Hematopoietic multipotent progenitor cell treated with erythropoietin and hydrocortisone succinate and interleukin-3 and kit ligand, for 17 days (in vitro differentiated cells): ENCODE measurements at places on chromosomes 12 and 14.

- peak; percentile 74 for DNase-seq
Measured at GRCh38 chr14:91348845-91349465, 68.7 kb downstream of the CCDC88C start.

DNA sequence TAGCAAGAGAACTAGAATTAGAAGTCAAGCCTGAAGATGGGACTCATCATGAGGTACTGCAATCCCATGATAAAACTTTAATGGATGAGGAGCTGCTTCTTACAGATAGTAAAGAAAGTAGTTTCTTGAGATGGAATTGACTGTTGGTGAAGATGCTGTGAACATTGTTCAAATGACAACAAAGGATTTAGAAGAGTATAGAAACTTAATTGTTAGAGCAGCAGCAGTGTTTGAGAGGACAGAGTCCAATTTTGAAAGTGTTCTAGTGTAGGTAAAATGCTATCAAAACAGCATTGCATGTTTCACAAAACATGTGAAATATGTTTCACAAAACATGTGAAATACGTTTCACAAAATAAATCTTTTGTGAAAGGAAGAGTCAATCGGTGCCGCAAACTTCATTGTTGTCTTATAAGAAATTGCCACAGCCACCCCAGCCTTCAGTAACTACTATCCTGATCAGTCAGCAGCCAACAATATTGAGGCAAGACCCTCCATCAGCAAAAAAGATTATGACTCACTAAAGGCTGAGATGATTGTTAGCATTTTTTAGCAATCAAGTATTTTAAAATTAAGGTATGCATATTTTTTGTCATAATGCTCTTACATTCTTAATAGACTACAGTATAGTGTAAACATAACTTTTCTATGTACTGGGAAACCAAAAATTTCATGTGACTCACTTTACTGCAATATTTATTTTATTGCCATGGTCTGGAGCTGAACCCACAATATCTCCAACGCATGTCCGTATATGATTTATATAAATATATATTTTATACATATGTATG lies 173.4 kb upstream of the BMP4 start:
- no peak for DNase-seq

- no peak for DNase-seq
Measured at GRCh38 chr12:52175371-52176350, 16.2 kb downstream of the KRT80 start.

DNA sequence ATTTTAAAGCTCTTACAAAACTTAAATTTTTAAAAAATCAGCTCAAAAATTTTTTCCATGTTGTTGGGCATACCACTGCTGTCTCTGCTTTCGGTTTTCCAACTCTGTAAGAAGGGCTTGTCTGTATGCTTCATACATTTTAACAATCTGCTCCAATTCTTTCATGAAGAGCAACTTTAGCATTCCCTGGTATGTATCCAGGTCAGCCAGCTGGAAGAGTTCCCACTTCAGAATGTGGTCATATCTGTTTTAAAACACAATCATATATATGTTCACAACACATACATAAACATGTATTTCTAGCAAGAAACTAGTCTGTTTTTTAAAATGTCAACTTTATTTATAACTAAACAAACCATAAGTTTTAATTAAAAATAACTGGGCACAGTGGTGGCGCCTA lies 33.0 kb downstream of the SAV1 start:
- no peak for DNase-seq

GRCh38 chr14:99628887-99629618 lies 15.9 kb upstream of the HHIPL1 start:
- DNase-seq: peak; percentile 35

DNA sequence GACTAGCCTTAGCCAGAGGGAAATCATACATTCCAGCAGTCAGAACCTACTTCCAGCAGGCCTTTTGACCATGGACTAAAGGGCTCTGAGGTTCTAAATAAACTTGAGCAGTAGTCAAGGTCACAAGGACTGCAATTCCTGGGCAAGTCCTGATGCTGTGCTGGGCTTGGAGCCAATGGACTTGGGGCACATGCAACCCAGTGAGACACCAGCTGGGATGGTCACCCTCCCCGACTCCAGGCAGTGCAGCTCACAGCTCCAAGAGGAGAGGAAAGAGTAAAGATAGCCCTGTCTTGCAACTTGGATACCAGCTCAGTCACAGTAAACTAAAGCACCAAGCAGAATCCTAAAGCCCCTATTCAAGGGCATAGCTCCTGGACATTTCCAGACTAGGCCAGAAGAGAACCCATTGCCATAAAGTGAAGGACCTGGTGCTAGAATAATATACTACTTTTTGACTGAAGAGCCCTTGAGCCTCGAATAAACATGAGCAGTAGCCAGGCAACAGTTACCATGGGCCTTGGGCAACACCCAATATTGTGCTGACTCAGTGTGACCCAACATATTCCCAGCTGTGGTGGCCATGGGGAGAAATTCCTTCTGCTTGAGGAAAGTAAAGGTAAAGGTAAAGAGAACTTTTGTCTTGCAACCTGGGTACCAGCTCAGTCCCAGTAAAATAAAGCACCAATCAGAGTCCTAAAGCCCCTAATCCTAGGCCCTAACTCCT lies 226.2 kb upstream of the CLEC14A start:
- DNase-seq: no peak

- DNase-seq: peak; percentile 78
Measured at GRCh38 chr12:54005853-54006558, 2.8 kb upstream of the HOXC8 start.

DNA sequence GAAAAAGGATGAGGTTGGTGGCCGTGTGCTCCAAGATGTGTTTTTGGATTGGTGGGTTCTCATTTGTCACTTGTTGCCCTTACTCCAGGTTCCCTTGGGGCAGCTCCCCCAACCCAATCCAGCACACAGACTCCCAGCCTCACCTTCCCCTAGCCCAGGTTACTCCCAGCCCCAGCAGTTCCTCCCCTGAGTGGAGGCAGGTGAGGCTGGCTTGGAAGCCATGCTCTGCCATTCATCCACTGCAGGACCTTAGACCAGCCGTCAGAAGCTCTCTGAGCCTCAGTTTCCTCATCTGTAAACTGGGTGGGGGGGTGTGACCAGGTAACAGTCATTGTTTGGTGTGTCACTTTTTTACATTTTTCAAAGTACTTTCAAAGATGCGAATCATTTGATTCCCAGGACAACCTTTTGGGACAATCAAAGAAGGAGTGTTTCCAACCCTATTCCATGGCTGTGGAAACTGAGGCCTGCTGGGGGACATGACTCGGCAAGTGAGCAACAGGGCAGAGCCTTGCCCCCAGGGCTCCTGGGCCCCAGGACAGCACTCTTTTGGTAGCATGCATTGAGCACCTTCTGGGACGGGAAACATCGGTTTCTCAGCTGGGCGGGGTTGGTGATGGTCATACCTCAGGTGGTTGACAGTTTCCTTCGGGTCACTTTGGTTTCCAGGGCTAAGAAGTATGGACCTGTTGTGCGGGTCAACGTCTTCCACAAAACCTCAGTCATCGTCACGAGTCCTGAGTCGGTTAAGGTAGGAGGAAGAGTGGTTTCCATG lies 7.2 kb downstream of the CYP46A1 start:
- DNase-seq: no peak

- DNase-seq: no peak
Measured at GRCh38 chr12:58491306-58491705, 429.0 kb downstream of the LRIG3 start.

- no peak for DNase-seq
Measured at GRCh38 chr12:131052929-131053328, 99.2 kb downstream of the ADGRD1 start.

DNA sequence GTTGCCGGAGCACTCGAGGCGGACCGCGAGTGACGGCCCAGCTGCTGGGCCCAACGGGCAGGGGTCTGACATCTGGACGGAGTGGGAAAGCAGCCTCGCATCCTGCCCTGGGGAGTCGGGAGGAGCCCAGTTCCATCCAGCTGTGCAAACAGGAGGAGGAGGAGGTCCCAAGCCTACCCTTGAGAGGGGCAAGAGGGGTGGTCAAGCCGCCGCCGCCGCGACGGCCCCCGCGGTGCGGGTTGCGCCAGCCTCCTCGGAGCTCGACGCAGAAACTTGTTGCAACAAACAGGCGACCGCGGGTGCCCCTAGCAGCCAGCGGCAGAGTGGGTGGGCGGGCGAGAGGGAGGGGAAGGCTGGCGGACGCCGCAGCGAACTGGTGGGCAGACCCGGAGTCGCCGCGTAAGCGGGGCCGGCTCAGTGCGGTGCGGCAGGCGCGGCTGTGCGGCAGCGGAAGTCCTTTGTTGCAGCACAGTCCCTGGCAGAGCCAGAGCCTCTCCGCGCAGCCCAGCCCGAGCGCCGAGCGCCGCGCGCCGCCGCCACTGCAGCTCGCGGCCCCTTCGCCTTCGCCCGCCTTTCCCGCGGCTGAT lies at the start of gene ZBTB1:
Gene ZBTB1, plus strand, starts transcription at position 461 of the 587 bp plus-strand sequence. CDS start 16,735 bp downstream, outside the sequence.
- DNase-seq: peak; percentile 44

DNA sequence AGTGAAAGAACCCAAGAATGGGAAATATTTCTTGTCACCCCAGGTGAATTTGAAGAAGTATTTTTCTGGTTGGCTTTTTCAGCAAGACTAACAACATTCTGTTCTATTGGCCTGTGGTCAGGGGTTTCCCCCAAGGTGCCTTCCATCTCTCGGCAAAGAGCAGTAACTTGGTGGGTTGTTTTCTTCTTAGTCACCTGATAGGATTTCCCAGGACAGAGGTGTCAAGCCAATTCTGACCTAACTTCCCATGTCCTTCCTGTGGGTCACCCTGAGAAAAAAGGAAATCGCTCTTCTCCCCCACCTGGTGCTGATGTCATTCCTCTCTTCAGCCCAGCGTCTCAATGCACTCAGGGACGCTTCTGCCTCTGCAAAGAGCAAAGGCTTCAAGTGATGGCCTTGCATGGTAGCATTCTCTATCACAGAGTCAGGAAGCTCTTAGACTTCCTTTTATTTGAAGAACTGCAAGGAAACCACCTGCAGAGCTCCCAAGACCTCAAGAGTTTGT lies 16.1 kb upstream of the IFNG start:
- no peak for DNase-seq

DNA sequence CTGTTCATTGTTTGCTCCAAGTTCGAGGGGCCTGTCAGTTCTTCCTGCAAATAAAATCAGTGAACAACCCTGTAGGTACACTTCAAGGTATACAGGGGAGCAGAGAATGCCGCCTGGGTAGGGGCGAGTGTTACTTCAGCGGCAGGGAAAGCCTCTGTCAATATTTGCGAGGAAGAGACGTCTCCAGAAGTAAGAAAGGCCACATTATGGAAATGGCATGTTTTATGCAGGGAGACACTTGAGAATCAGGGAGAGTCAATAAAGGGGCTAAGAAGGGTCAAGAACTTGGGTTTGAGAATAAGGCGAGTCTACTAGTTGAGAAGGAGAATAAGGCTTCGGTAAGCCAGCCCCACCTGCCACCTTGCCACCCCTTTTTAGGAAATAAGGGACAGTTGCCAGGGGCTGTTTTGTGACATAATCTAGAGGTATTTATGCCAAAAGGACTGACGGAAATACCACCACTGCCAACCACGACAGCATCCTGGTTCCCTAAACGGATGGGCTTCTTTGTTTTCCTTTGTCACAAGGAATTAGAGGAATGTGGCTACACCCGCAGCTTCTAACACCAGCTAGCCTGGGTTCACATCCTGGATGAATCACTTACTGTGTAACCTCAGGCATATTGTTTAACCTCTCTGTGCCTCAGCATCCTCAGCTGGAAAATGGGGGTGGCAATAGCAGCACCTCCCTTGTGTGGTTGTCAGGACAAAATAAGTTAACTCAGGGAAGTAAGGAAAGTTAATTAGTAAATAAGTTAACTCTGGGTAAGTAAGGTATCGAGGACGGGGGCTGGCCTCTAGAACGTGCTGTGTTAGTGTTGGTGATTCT lies 67.7 kb downstream of the EID3 start:
- no peak for DNase-seq

GRCh38 chr14:93528884-93529558 lies 98.3 kb downstream of the UNC79 start:
- DNase-seq: no peak

GRCh38 chr12:28603239-28603638 lies 413.0 kb downstream of the CCDC91 start:
- no peak for DNase-seq

DNA sequence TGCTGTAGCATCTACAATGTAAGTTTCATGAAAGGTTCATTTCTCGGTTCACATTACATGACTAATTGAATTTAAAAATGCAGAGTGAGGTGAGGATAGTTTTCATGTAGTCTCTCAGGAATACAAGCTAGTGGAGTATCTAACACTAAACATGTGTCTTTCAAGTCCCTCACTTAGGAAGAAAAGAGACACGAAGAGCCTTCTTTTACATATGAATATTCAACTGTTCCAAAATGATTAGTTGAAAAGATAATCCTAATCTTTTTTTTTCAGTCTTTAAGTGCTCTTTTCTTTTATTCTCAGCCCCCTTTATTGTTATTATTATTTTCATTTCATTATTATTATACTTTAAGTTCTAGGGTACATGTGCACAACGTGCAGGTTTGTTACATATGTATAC lies 10.8 kb downstream of the PRR4 start:
- DNase-seq: no peak

- DNase-seq: no peak
Measured at GRCh38 chr14:80269353-80269925, 58.1 kb upstream of the DIO2 start.

DNA sequence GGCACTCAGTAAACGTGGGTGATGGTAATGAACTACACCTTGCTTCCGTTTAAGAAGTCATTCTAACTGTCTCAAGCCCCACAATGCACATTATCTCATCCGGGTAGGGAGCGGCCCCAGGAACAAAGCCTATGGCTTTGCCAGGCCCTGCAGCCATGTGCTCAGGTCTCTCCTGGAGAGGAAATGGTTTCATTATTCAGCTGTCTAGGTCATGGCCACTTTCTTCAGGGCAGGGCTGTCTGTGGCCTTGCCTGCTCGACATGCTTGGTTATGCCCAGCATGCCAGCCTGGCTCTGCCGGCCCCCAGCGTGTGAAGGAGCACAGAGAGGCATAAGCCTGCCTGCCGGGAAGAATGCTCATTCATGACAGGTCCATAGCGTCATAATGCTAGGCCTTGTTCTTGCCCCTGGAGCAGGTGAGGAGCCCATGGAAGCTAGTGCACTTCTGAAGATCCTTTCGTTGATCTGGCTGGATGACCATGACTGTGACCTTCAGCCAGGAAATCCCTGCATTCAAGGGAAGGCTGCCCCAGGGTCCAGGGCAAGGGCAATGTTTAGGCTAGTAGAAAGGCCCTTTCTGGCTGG lies 26.3 kb upstream of the FOS start:
- DNase-seq: no peak

- DNase-seq: no peak
Measured at GRCh38 chr12:6688543-6688998, 604 bp downstream of the ZNF384 start.

DNA sequence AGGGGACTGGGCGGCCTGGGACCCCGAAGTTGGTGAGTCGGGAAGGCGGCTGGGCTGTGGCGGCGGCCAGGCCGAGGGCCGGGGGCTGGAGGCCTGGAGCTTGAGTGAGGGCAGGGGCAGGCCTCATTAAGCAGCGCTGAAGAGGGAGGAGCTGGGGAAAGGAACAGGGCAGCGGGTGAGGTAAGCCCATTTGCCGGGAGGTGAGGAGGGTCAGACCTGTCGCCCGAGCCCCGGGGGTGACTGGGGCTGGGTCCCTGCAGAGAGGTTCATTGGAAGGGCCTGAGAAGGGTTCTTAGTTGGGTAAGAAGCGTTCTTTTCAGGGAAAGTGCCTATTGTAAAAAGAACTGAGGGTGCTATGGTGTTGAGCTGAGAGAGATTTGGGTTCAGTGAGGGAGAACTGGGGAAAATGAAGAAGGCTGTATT lies 441 bp downstream of the RAB5B start:
- DNase-seq: peak; percentile 67
